ENCODE measurements at places on chromosomes 12 and 14. TPM values are rescaled to one million over a fixed set of nuclear protein-coding genes. Genes with fewer than 3 reads are reported as not detected.

DNA sequence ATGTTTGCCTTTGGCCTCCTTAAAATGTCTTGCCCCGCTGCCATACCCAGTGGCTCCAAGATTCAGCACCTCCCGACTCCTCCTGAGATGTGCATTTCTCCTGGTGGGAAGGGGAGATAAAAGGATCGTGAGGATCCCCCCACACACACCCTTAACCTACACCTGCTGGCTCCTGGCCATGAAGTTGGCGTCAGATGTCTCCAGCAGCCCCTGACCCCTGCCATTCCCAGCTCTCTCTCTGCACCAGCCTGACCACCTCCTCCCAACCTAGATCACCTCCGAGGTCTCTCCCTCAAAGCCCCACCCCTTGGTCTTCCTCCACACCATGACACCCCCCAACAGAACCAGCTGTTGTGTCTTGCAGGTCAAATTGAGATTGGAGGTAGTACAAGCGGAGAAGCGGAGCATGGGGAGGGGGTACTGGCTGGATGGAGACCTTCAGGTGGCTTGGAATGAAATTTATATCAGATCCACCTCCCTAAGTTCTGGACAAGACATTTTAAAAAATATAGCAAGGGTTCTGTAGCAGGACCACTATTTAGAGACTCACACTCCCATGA lies 151.1 kb upstream of the FKBP4 start:
- DNase-seq: no peak

DNA sequence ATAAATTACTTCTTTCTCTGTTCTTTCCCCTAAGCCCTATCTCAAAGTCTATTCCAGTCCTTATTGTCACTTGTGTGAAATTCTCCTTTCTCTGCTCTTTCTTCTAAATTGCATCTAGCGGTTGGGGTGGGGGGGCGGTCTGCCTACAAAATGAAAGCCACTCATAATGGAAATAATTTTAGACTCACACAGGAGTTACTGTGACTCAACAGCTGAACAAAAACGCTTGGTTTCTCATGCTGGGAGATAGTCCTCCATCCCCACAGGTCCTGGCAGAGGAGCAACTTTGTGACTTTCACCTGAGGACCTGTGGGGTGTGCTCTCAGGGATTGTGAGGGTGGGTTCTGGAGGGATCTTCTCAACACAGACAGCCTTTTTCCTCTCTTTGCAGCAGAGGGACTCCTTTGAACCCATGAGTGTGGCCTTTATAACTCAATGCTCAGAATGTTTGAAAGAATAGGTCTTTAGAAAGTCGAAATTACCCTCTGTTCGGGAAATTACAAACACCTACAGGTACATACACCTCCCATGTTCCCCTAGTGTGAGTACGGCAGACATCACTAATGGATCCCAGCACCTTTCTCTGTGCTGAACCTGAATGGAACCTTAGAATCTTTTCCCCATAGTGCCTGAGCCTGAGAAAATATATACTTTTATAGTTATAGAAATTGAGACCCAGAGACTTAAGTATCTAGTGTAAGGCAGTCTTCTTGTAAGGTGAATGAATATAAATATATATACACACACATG lies 109.7 kb downstream of the CHST11 start:
- no peak for DNase-seq

GRCh38 chr12:9669534-9669933 lies at the start of gene CLEC2D:
TSS of gene CLEC2D (plus strand) at chr12:9669713. CDS start at chr12:9669735, 22 bp downstream.
- DNase-seq: no peak

- peak; percentile 92 for DNase-seq
These were observed at the start of gene CDH24 for GRCh38 chr14:23056956-23057756. TSS of gene CDH24 (minus strand) at chr14:23057520. CDS start at chr14:23055733, 1,787 bp downstream.

DNA sequence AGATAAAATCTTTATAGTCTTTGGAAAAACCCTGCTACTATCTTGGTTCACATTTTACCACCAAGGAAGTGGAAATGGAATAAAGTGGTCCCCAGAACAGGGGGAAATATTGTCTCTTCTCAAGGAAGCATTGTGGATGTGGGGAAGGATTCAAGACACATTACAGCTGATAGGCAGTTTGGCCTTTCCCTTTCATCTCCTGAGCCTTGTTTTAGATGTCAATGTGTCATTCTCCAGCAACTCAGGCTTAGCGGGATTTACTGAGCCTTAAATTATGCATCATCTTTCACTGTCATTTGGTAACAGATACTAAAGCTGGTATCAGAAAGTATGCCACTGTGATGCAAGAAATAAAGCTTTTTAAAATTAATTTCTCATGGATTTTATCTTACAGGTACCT lies 136.2 kb downstream of the STXBP6 start:
- DNase-seq: no peak

DNA sequence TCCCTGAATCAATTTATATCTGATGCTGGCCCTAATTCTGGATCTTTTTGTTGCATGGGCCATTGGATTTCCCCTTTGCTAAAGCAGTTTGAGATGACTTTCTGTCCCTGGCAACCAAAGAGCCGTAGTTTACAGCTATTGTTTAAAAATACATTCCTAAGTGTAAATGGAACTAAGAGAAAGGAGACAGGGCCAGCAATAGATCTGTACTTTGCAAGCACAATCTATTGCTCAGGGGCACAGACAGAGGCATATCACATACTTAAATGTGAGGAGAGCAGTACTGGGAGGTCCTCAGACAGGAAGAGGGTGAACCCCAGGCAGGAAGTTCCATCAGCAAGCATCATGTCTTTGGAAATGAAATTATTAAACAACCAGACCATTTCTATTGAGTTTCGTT lies 126.6 kb downstream of the ZFP36L1 start:
- DNase-seq: no peak

DNA sequence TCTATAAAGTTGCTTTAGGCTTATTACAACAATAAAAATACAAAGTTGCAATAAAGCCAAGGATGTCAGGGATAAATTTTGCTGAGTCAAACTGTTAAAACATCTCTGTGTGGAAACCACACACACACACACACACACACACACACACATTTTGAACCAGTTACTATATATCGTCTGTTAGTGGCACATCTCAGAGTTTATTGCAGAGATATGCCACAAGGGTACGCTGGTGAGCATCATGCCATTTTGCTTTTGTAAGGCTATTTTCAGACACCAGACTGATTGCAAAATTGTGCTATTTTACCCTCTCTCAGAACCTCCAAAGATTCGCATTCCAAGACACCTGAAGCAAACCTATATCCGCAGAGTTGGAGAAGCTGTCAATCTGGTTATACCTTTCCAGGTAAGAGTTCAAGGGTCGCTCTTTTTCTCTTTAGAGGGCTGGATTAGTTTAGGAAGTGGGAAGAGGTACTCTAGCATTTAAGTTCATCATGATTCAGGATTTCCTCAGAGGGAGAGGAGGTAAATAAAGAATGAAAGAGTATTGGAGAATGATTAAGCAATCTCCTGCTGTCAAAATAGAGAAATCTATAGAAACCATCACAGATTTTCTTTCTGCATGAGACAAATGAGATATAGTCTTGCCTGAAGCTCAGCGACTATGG lies 27.3 kb upstream of the CHPT1 start:
- DNase-seq: no peak

DNA sequence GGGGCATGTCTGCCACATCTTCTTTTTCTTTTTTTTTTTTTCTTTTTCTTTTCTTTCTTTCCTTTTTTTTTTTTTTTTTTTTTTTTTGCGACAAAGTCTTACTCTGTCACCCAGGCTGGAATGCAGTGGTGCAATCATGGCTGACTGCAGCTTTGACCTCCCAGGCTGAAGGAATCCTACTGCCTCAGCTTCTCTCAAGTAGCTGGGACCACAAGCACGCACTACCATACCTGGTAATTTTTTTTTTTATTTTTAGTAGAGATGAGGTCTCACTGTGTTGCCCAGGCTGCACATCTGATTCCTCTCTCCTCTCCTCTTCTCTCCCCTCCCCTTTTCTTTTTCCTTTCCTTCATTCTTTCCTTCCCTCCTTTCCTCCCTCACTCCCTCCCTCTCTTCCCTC lies 18.5 kb downstream of the SLC15A5 start:
- no peak for DNase-seq

GRCh38 chr14:51666826-51667225 lies 15.1 kb downstream of the FRMD6 start:
- DNase-seq: no peak

- no peak for DNase-seq
These were observed 61.2 kb downstream of the SLC38A6 start for GRCh38 chr14:61042220-61042619.

DNA sequence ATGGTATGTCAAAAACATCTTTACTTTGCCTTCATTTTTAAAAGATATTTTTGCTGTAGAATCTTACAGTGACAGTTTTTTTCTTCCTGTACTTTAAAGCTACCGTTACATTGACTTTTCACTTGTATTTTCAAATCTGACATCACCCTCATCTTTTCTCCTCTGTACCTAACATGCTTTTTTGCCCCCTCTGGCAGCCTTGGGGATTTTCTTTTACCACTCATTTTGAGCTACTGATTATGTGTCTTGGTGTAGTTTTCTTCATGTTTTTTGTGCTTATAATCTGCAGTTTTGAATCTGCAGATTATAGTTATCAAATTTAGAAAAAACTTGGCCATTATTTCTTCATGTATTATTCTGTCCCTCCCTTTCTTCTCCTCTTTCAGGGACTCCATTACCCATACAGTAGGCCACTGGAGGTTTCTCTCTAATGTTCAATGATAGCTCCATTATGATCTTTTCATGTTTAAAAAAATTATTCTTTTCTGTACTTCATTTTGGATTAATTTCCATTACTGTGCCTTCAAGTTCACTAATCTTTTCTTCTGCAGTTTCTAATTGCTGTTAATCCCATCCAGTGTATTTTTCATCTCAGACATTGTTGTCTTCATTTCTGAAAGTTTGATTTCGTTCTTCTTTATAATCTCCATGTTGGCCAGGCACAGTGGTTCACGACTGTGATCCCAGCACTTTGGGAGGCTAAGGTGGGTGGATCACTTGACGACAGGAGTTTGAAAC lies 70.0 kb downstream of the ACADS start:
- no peak for DNase-seq

DNA sequence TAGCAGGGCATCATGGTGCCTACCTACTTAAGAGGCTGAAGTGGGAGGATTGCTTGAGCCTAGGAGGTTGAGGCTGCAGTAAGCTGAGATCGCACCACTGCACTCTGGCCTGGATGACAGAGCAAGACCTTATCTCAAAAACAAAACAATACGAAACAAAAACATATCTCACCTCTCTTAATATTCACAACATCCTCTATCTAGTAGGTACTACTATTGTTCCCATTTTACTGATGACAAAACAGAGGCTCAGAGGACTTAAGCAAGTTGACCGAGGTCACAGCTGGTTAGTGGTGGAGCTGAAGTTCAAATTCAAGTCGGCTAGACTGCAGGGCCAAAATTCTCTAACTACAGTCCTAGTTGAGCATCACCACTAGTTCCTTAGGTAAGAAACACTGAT lies 172.3 kb upstream of the EEA1 start:
- DNase-seq: no peak

DNA sequence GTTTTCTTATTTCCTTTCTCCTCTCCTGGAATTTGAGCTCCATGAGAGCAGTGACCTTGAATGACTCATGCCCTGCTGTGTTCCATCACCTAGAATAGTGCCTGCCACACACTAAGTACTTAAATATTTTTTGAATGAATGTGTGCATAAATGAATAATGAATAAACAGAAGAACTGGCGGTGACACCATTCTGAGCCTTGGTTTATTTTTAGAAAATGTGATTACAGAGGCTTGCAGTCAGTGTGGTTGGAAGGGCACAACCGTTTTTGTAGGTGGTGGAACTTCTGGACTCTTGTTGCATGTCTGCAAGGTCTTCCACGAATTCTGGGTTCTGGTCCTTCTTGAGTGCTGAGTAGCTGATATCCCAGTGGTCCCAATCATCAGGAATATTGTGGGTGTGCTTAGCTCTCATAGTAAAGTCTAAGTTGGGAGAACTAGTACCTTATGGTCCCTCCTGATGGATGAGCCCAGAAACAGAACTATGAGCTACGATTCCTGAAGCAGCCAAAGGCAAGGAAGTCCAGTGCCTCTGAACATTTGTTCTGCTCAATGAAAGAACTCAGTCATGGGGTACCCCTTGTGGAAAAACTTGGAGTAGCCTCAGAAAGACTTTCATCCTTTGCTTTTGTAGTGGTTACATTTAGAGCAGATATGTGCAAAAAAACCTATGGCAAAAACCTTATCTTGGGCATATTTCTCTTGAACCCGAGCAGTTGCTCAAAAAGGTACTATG lies 28.8 kb upstream of the BHLHE41 start:
- no peak for DNase-seq

DNA sequence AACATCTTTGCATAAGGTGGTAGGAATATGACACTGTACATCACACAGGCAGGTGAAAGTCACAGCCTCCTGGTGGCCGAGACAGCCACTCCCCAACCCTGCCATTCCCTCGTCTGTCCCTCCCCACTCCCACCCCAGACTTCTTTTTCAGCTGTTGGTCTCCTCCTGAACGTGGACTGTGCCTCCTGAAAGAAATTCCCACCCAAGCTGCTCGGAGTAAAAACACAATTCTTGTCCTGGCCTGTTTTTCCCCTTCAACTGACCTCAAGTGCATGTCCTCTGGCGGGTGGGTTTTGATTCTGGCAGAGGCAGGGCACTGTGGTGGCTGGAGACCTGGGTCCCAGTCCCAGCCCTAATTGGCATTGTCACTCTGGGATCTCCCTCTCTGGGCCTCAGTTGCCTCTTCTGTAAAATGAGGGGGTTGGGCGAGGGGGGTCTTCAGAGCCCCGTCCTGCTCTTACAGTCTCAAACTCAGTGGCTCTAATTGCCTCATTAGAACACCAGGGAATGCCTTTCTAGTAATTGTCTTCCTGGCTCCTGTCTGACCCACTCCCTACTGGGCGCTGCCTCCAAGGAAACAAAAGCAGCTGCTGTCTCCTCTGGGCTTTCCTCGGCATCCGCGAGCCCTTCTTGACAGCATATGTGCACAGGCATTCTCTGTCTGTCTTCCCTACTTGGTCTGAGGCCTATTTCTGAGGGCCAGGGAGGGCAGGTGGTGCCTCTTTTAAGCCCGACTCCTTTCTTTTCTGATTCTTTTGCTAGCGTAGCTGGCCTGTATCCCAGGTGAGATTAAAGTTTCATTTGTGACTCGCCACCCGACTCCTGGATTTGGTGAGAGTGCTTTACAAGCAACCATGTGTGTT lies 186.6 kb upstream of the RMST start:
- DNase-seq: peak; percentile 82

The CORO1C gene
- 88.7 TPM for polyA plus RNA-seq

The SLCO1A2 gene
- 10.8 TPM for polyA plus RNA-seq

The PLEKHH1 gene
- polyA plus RNA-seq: 52.9 TPM

The PIWIL1 gene
- 0.66 TPM for polyA plus RNA-seq
